DND-41 (cell line): ENCODE measurements at places on chromosomes 1 and 21.

DNA sequence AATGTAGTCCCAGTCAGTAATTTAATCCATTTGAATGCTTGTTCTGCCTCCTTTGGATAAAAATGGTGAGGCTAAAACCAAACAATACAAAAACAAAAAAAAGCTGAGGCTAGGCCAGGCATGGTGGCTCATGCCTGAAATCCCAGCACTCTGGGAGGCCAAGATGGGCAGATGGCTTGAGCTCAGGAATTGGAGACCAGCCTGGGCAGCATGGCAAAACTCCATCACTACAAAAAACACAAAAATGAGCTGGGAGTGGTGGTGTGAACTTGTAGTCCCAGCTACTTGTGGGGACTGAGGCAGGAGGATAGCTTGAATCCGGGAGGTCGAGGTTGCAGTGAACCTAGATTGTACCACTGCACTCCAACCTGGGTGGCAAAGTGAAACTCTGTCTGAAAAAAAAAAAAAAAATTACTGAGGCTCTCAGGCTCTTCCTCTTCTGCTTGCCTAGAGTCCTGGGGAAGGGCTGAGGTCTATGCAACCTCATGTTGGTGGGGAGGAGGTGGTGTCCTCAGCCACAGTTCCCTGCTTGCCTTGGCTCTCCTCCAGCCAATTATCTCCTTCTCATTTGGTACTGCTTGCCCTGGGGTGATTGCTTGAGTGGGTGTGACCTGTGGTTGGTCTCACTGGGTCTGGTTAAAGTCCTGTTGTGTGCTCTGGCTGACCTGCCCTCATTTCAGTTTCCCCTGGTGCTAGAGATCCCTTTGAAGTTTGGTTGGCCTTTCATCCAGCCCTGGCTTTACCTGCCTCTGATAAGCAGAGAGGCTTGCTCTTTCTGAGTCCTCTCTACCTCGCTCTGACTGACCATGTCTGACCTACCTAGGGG, 20.9 kb downstream of the S1PR1 start:
- H3K4me1 ChIP-seq: peaks cover 33% of the 10 kb centered on the region
- no peak overlapping the region for H3K4me3 ChIP-seq
- no peaks in the 10 kb centered on the region for H3K36me3 ChIP-seq
- peak; percentile 59 for DNase-seq
- peak overlapping the region; percentile 46 for H3K27ac ChIP-seq

DNA sequence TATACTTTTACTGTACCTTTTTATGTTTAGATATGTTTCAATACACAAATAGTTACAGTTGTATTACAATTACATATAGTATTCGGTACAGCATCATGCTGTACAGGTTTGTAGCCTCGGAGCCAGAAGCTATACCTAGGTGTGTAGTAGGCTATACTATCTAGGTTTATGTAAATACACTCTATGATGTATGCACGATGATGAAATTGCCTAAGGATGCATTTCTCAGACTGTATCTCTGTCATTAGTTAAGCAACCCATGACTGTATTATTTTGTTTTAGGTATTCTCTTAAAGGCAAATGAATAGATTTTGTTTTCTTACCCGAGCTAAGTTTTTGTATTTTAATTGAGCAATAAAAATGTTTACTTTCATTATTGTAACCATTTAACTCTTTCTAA, 56.4 kb downstream of the SPATA17 start:
- H3K27ac ChIP-seq: no peak overlapping the region
- no peak for DNase-seq
- no peaks in the 10 kb centered on the region for H3K36me3 ChIP-seq
- H3K4me3 ChIP-seq: no peak overlapping the region

DNA sequence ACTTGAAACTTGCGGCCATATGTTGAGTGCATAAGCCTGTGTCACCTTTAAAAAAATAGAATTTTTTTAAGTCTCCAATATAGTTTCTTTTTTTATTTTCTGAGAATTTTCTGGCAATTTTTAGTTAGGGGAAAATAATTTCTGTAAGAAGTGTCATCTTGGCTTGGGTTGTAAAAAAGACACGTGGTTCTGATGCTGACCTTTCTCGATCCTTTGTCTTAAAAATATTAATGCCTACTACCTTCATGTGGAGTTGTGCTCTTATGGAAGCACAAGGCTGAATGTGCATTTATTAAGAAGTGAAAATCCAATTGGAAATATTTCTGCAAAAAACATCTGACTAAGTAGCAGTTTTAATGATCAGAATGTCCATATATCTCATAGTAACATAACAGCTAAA, 3.5 kb downstream of the ELAVL4 start:
- H3K4me3 ChIP-seq: no peak overlapping the region
- no peaks in the 10 kb centered on the region for H3K36me3 ChIP-seq
- H3K4me1 ChIP-seq: peaks cover 3% of the 10 kb centered on the region; the same call in 1 of the 2 replicates
- H3K27ac ChIP-seq: no peak overlapping the region

DNA sequence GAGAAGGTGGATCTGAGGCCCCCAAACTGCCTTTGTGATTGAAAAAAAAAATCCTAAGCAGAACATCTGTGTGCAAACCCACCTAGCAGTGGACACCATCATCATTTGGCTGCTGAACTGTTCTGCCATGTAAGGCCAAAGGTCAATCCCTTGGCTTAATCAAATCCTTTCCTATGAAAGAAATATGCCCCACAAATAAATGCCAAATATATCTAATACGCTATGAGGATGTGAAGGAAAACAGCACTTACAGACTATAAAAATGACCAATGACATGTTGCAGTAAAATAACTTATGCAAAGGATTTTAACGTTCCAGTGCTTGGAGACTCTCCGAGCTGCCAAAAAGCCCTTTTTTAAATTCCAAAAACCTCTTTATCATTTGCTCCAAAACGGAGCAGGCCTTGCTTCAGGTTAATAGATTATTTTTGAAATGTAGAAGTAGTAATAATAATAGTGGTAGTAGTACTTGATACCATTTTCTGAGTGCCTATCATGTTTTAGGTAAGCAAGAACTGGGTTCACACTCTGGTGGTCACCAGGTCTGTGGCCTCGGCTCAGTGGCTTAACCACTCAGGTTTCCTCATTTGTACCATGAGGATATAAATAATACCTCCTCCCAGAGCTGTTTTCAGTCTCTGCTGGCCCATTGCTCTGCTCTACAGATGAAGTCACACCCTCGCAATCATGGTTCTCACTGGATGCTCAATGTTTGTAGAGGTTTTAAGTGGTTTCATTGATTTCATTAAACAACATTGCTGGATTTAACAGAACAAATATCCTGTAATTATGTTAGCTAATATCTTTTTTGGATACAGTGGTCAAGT, 47.9 kb upstream of the EDEM3 start:
- H3K27me3 ChIP-seq: no peaks in the 10 kb centered on the region
- DNase-seq: no peak
- H3K4me3 ChIP-seq: no peak overlapping the region
- no peak overlapping the region for H3K27ac ChIP-seq
- H3K4me1 ChIP-seq: no peaks in the 10 kb centered on the region

DNA sequence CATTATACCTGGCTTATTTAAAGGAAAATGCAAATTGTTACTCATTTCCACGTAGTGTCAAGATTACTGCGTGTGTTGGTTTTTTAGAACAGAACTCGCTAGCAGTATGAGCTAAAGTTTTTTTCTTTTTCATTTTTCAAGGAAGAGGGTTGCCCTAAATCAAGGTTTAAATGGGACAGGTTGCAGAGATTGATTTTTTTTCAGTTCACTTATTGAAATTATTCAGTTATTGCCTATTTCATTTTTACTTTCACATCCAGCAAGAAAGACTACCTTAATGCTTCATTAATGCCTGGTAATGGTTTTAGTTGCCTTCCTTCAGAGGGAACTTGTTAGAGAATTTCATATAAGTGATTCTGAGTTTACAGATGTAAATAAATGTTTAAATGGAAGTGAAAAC, 5.6 kb downstream of the FAM20B start:
- H3K27me3 ChIP-seq: no peaks in the 10 kb centered on the region
- no peaks in the 10 kb centered on the region; the same call in 1 of the 2 replicates for H3K36me3 ChIP-seq
- peaks cover 10% of the 10 kb centered on the region for H3K4me1 ChIP-seq
- no peak overlapping the region for H3K4me3 ChIP-seq

DNA sequence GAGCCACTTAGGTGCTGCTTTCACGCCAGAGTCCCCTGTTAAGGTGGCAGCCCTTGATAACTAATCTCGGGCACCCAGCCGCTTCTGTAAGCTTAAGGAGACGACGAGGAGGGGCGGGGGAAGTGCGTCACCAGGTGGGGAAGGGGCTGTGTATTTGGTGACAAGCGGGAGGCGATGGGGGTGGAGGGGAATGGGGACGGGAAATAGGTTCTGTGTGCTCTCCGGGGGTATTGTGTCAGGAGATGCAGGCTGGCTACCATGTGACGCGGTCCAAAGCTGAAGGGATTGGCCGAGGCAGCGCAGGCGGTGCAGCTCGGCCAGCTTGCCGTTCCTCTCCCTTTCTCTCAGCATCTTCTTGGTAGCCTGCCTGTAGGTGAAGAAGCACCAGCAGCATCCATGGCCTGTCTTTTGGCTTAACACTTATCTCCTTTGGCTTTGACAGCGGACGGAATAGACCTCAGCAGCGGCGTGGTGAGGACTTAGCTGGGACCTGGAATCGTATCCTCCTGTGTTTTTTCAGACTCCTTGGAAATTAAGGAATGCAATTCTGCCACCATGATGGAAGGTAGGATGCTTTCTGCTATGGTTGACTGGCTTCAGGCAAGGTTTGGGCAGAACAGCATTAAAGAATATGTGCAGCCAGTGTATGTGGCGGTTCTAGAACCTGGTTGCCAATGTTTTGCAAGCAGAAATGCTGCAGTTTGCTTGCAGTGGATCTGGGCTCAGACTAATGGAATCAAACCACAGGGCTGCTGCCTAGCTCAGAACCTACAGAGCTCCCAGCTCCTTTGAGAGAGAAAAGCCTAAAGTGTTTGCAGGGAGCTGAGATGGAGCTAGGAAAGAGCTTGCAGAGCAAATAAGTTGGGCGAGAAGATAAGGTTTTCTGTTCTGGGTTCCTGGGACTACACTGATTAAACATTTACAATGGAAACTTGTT, at the start of gene SGIP1:
SGIP1 (plus strand) TSS at position 350 of the 937 bp plus-strand sequence; CDS start at position 556, 206 bp downstream.
- no peak within 1 kb of the TSS for H3K4me3 ChIP-seq
- DNase-seq: no peak
- no peak within 1 kb of the TSS for H3K27ac ChIP-seq

- no peak overlapping the region for H3K4me3 ChIP-seq
- no peaks in the 10 kb centered on the region for H3K36me3 ChIP-seq
- H3K4me1 ChIP-seq: no peaks in the 10 kb centered on the region
- H3K27me3 ChIP-seq: no peaks in the 10 kb centered on the region
- no peak overlapping the region for H3K27ac ChIP-seq
Measured at GRCh38 chr1:53627031-53627430, 111.9 kb downstream of the GLIS1 start.

- DNase-seq: no peak
- H3K36me3 ChIP-seq: no peaks in the 10 kb centered on the region
- no peak overlapping the region for H3K27ac ChIP-seq
- no peak overlapping the region for H3K4me3 ChIP-seq
- no peaks in the 10 kb centered on the region for H3K4me1 ChIP-seq
Measured at GRCh38 chr1:218394416-218394815, 49.3 kb downstream of the TGFB2 start.

DNA sequence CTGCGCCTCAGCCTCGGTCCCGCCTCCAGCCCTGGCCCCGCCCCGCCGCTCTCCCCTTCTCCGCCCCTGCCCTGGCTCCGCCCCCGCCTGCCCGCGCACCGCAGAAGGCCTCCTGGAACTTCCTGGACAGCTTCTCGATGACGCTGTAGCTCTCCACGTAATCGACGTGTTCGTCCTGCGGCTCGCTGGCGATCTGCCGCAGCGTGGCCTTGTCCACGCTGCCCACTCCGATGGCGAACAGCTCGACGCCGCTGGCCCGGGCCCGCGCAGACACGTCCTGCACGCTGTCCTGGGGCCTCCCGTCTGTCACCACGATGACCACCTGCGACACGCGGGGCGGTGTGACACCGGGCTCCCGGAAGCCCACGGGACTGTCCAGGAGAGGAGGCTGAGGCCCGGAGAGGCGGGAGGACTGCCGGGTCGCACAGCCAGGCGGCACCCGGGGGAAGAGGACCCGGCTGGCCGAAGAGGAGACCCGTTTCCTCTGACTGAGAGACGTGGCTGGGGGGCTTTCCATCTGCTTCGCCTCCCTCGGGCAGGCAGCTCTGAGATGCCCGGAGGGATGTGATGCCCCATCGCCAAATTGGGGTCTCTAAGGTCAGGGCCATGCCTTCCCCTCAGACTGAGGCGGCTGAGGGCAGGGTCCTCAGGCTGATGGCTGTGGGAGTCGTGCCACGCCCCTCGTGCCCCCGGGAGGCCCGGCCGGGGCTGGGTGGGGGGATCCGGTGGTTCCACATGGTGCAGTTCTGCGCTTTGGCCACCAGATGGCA, 4.6 kb downstream of the MATN1 start:
- peak overlapping the region; percentile 77 for H3K27ac ChIP-seq
- no peaks in the 10 kb centered on the region for H3K27me3 ChIP-seq
- H3K4me1 ChIP-seq: peaks cover 19% of the 10 kb centered on the region
- peak; percentile 88 for DNase-seq
- H3K36me3 ChIP-seq: no peaks in the 10 kb centered on the region
- H3K4me3 ChIP-seq: peak overlapping the region; percentile 35

DNA sequence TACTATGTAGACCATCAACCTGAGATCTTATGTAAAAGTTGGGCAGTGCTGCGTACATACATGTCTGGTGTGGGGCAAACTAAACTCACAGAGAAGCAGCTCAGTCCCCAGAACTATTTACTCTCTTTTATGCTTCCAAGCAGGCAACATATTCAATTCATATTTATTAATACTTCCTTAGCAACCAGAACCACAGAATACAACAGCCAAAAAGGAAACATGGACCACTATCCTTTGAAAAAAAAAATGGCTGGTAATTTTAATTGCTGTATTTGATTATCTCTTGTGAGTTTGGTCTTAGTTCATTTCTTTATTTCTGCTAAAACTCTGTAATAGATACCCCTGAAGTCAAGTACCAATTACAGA, 1.5 kb upstream of the PPP1R15B start:
- peak overlapping the region; percentile 10; the same call in 1 of the 2 replicates for H3K27ac ChIP-seq
- peaks cover 30% of the 10 kb centered on the region for H3K36me3 ChIP-seq
- H3K4me1 ChIP-seq: peaks cover 7% of the 10 kb centered on the region
- DNase-seq: no peak
- H3K27me3 ChIP-seq: no peaks in the 10 kb centered on the region
- no peak overlapping the region for H3K4me3 ChIP-seq

DNA sequence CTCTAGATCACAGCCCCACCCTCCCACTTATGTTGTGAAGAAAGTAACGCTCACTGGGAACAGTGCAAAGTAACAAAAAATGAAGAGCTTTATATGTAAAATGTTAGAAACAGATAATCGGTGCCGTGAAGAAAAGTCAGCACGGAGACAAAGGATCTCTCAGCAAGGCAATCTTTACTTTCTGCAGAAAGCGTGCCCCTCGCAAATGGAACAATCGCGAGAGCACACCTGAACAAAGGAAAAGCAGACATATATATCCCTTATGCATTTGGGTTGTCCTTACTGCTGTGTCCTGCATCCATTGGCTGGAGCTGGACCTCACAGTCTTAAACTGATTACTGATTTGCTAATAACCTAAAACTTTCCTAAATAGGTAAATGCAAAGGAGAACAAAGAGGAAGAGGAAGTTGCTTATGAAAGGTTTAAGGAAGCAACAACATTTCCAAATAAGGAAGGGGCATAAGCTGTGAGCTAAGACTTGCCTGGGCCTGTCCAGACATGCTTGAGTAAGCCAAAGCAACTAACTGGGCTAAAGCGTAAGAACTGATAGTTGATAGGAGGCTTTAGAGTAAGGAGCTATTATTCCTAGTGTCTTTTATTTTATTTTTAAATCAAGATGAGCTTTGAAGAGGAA, 89.7 kb downstream of the GTF2B start:
- H3K4me1 ChIP-seq: no peaks in the 10 kb centered on the region
- DNase-seq: peak; percentile 19
- no peak overlapping the region; the same call in 1 of the 2 replicates for H3K27ac ChIP-seq
